Left kidney (tissue), 8 donors: ENCODE measurements at places on chromosomes 13 and 19. TPM values are rescaled to one million over a fixed set of nuclear protein-coding genes. Genes with fewer than 3 reads are reported as not detected.

The FXYD1 gene
- 18.6 TPM for polyA plus RNA-seq

- DNase-seq, result no peak
Measured at GRCh38 chr19:6034512-6034911, 56.6 kb upstream of the RANBP3 start.

The ONECUT3 gene
- polyA plus RNA-seq, result 0.03 TPM

The KLK2 gene
- polyA plus RNA-seq, result 0.27 TPM

DNA sequence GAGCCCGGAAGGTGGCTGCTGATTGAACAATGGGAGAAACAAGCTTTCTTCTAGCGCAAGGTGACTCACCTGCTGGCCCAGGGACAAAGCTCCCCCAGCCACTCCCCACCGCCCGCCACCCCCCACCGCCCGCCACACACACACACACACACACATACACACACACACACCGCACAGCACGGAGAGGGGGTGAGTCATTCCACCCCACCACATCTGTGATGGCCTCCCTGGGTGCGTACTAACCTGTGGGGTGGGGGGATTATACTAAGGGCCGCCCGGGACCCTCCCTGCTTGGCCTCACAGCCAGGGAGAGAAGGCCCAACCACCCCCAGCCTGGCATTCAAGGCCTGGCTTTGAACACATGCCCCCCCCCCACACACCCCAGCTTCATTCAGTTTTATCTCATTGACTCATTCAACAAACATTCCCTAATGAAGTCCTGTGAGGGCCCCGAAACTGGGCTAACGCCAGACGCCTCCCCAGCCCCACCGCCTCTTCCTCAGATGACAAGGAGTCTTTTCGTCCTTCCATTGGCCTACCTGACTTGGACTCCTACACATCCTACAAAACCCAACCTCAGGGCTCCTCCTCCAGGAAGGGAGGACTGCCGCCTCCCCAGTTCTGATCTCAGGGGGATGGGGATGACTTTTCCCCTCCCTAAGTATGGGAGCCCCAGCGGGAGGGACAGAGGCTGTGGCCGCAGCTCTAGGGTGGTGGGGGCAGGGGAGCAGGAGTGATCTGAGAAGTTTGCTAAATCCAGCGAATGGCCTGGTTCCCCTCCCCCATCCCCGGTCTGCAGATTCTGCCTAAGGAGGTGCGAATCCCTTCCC, 5.8 kb upstream of the ONECUT3 start:
- no peak for DNase-seq

DNA sequence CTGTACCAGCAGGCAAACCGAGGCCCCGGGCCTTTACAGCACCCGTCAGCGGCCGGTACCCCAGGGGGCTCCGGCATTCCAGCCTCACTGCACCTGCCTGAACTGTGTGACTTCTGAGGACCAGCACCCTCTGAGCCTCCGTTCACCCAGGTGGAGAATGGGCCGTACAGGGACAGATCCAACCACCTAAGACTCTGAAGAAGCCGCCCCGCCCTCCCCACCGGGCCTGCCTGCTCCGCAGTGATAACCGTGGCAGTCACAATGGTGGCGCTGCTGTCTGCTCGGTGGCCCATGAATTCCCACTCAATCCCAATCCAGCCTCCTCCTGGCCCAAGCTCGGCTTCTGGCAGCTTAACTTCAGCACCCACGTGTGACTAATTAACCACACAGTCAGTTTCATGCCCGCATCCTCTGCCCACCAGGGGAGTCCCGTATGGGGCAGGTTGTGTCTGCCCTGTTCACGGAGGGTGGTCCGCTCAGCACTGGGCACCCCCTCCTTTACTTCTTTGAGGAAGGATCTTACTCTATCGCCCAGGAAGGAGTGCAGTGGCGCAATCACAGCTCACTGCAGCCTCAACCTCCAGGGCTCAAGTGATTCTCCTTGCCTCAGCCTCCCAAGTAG, 3.4 kb downstream of the TCF3 start:
- no peak for DNase-seq

- DNase-seq, result no peak
Measured at GRCh38 chr19:13366529-13367143, 139.6 kb downstream of the CACNA1A start.

The FGF14 gene
- polyA plus RNA-seq, result 0.95 TPM
